ENCODE measurements at places on chromosomes 7 and 10.

GRCh38 chr10:97575127-97575668 lies 2.6 kb downstream of the ANKRD2 start:
- DNase-seq: no peak

- no peak for DNase-seq
Observed at GRCh38 chr7:129495987-129496386, 6.3 kb upstream of the SMKR1 start.

GRCh38 chr7:69757981-69758430 lies 159.7 kb downstream of the AUTS2 start:
- DNase-seq: no peak

DNA sequence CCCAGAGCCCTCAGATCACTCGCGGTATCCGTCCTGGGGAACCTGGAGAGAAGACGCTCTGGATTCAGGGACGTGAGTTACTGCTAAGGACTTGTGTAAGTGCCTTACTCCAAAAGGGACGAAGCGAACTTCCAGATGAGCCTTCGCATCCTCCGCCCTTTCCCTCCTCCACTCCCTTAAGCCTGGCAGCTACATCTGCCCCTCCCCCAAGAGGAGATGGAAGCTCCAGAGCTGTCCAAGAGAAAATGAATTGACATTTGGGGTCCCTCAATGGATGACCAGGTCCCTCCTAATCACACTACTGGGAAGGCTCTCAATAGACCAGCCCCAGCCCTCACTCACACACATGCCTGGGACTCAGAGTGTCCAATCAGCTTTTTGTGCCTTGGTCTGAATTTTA lies 31.3 kb upstream of the GDF10 start:
- DNase-seq: no peak

DNA sequence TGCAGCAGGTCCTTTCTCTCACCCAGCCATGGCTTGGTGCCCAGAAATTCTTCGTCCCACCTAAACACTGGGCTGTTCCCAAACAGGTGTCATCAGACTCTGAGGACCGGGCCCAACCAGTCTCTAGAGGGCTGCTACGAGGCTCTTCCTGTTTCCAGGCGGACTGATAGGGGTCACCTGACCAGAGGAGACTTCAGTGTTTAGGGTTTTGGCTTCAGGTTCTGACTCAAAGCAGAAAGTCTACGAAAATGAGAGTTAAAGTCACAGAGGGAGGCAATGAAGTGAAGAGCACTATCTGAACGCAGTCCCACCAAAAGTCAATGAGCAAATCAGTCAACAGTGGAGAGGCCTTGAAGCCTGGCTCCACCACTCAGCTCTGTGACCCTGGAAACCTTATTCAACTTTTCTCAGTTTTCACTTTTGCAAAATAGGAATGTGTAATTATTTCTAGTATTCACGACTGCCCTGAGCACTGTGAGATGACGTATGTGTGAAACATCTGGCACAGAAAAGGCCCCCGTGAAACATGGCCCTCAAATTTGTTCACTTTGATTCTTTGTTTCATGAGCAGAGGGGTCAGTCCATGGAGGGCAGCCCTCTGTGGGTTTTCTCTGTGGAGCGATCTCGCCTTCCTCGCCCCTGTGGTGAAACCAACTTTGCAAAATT lies 189.9 kb upstream of the PDE1C start:
- DNase-seq: no peak

- no peak for DNase-seq
Observed at GRCh38 chr10:602391-603005, 87.0 kb downstream of the DIP2C start.

DNA sequence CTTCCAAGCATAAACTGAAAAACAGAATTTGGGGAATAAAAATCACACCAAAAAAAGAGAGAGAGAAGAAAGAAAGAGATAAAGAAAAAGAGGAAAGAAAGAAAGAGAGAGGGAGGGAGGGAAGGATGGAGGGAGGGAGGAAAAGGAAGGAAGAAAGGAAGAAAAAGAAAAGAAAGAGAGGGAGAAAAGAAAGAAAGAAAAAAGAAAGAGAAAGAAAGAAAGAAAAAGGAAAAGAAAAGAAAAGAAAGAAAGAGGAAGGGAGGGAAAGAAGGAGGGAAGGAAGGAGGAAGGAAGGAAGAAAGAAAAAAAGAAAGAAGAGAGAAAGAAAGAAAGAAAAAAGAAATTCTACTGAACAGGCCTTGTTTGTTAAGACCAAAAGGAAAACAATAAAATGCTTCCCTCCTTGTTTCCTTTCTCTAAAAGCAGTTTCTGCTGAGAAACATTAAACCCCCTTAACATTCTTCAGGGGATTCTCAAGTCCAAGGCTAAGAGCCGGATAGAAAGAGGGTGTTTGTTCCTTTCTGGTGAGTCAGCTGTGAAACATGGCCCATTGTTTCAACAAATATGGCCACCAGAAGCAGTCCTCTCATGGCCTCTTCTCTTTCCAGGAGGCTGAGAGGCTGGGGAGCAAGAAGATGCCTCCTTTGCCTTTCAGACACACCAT lies 46.9 kb upstream of the GPAM start:
- DNase-seq: no peak

DNA sequence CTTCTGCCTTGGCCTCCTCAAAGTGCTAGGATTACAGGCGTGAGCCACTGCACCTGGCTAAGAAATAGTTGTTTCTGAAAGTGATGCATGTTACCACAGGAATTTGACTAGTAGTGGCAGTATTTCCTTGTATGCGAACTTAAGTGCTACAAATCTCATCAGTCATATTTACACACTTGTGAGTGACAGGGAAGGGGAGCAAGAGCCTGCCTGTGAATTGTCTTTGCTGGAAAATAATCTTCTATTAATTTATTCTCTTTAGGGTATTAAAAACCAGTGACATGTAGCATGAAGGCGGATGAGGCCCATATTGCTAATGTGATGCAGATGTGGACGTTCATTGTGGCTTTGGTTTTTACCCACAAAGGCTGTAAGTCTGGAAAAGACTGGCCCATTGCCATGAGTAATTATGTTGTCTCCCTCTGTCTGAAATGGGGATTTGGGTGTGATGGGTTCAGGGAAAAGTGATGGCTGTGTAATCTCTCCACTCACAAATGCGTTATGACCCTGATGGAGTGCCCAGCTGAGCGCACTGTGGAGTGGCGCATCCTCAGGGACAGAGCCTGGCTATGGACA lies 97.6 kb downstream of the CCNY start:
- DNase-seq: no peak

GRCh38 chr7:78141522-78142281 lies 343.1 kb downstream of the PHTF2 start:
- DNase-seq: no peak

GRCh38 chr7:157007470-157008066 lies 2.9 kb downstream of the MNX1 start:
- no peak for DNase-seq

- no peak for DNase-seq
Observed at GRCh38 chr10:112283100-112283499, at the start of gene TECTB. Gene TECTB, plus strand, starts transcription at chr10:112283400. Its CDS starts 335 bp downstream, at chr10:112283735.

DNA sequence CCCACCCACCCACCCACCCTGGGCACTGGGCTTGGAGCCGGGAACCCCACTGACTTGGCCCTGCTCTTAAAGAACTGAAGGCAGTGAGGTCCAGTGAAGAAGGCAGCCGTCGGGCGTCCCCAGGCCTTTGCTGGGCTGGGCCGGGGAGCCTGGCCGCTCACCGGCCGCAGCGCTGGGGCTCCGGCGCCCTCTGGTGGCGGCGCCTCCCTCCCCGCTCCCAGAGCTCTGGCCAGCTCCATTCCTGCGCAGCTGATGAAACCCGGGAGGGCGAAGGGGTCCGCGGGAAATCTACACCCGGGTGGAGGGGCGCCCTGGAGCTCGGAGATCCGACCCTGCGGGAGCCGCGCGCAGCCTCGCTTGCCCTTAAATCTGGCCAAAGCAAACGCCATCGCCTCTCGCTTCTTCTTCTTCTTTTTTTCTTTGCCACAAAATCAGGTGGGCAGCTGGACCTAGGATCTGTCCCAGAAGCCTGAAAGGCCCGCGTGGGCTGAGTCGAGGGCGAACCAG lies 1.7 kb upstream of the CXCL12 start:
- no peak for DNase-seq

GRCh38 chr10:101330631-101331225 lies 23.2 kb upstream of the BTRC start:
- no peak for DNase-seq

GRCh38 chr10:101013365-101013825 lies 13.8 kb downstream of the LZTS2 start:
- no peak for DNase-seq

DNA sequence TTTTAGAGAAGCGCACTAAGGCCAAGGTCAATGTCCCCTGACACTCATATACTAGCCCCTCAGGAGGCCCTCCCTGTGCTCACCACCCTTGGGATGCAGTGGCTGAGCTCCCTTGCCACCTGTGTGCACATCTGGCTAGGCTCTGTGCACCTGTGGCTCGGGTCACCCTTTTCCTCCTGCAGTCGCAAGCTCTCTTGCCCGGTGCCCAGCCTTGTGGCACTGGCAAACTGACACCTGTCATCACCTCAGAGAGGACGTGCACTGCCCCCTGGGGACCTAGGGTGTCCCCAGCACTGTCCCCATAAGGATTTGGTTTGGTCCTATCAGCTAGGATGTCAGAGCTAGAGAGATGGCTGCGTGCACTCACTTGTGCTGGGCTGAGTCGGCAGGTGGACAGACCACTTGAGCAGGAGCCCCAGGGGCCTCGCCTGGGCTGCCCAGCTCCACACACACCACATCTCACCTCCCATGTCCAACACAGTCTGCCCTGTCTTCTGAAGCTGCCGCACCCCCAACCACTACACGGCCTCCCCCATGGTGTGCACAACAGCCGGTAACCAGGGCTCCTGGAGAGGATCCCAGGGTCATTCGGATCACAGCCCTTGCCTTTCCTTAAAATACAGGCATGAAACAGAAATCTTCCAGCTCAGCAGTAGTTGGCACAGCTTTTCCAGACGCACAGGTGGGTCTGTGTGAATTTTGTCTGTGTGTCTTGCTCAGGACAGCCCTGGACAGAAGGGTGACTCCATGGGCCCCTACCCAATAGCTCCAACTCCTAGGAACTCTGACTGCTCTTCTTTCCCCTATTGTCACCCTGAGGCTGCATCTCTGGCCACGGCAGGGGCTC lies 111.0 kb downstream of the GRID1 start:
- DNase-seq: no peak

GRCh38 chr7:39421661-39422060 lies 144.5 kb upstream of the YAE1 start:
- DNase-seq: no peak

All from anterior cingulate cortex (tissue), 58 donors.